ENCODE measurements at places on chromosomes 7 and 10. TPM values are rescaled to one million over a fixed set of nuclear protein-coding genes. Genes with fewer than 3 reads are reported as not detected.

SLC26A5 gene
- polyA plus RNA-seq: not detected

ZNF488 gene
- polyA plus RNA-seq: 0.17 TPM

VWA2 gene
- polyA plus RNA-seq: 0.07 TPM

DNA sequence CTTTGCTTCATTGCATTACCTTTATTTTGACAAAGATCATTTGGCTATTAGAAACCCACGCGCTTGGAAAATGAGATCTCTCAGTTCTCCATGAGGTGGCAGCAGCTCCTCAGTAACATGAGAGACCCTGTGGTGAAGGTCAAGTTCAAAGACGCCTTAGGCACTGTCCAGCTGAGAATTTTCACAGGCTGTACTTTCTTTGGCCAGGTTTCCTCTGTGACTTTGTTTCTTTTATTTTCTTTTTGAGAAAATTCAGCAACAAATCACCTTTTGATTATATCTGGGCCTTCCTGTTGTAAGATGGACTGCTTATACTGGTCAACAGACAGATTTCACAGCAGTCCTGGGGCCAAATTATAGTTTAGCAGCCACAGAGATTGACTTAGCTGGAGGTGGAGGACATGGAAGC, 54.5 kb downstream of the RAB18 start:
- peak; percentile 8 for DNase-seq

DNA sequence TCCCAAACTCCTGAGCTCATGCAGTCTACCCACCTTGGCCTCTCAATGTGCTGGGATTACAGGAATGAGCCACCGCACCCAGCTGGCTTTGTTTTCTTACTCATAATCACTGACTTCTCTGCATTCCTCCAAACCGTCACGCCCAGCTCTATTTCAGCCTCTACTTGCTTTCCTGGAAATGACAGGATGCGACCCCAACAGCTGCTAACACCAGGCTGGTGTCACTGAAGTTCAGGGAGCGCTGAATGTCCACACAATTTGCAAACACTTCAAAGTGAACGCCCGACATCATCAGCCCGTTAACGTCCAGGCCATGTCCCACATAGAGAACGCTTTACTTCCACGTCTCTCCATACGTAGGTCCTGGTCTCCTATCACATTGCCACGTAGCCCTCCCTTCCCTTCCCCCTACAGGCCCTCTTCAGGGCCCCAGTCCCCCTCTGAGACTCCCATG, 12.8 kb upstream of the PROSER2 start:
- no peak for DNase-seq
